Nucleus accumbens (tissue), 56 donors: ENCODE measurements at places on chromosomes 11 and 22.

DNA sequence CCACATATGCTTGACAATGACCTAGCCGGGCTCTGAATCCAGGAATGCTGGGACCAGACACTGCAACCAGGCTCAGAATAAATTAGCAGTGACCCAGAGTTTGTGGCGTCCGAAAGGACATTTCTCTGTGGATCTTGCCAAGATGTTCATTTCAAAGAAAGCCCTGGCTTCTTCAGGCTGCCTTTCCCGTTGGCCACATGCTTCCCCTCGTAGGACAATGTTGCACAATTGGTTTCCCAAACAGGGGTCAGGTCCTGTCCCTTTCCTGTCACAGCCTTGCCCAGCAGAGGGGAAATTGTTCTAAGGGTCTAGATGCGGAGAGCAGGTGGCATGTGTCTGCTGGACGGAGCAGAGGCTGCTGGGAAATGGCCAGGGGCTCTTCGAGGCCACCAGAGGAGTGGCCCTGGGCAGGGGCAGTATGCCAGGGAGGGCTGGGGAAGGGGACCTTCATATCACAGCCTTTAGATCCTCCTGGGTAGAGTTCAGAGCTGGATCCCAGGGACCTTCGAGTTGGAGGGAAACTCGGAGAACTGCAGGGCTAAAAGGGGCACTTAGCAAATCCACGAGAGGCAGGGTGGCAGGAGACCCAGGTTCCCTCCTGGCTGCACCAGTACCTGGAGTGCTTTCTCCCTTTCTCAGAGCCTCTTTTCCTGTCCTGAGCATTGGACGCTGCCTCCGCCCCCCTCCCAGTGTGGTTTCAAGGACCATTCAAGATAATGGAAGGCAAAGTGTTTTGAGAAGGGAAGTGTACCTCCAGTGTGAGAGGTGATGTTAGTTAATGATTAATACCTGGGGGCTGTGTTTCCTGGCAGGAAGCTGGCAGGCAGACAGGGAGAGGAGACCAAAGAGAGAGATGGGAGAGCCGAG is 42.3 kb downstream of the C11orf96 start:
- DNase-seq = no peak

DNA sequence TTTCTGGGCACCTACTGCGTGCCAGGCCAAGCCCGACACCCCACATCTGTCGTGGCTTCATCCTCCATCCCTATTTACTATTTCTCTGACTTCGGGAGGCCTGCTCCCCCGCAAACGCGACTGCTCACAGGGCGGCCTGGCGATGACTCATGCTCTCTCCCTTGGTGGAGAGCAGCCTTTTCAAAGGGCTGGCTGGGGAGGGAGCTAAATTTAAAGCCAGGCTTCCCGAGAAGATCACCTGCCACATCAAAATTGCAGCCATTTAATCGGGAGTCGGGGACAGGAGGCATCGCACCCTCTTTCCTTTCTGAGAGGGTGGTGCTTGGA is 24.9 kb upstream of the SHISAL1 start:
- DNase-seq = no peak

DNA sequence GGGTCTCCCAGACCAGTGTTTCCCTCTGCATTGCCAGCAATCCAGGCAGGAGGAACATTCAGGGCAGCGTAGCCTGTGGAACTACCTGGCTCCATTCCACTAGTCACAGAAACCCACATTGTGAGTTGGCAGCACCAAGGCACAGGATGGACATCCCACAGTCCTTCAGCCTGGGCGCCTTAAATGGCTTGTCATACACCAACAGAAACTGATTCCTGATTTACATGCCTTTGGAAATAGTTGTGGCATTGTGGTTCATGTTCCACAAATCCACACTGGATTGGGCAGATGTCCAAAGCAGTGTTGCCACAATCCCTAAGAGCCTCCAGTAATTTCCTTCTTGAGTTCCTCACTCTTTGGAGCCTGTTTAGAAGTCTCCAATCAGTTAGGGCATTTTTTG is 225.6 kb downstream of the BLID start:
- DNase-seq = peak; percentile 20

DNA sequence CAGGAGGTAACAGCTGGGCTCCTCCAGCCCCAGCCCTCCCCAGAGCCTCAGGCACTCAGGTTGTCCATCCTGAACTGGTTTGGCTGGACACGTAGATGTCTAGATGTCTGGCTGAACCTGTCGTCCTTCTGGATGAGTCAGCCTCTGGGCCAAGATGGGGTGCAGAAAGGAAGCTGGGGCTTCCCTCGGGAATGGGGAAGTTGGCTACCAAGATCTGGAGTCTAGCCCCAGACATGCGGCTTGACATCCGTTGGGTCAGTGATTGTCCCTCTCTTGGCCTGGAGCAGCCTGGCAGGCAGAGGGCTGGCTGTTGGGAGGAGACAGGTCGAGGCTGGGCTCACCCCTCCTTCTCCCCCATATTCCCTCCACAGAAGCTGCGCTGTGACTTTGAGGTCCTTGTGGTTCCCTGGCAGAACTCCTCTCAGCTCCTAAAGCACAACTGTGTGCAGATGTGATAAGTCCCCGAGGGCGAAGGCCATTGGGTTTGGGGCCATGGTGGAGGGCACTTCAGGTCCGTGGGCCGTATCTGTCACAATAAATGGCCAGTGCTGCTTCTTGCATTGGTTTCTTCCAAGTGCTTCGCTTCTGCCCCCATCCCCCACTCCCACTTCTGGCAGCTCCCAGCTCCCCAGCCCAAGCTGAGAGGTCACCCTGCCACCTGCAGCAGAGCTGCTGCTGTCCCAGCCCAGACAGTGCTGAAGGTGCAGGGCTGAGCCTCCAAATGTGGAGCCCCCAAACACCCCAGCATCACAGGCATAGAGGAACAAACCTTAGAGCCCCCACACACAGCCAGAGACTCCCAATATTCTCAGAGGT is 1.3 kb downstream of the CST6 start:
- no peak for DNase-seq

DNA sequence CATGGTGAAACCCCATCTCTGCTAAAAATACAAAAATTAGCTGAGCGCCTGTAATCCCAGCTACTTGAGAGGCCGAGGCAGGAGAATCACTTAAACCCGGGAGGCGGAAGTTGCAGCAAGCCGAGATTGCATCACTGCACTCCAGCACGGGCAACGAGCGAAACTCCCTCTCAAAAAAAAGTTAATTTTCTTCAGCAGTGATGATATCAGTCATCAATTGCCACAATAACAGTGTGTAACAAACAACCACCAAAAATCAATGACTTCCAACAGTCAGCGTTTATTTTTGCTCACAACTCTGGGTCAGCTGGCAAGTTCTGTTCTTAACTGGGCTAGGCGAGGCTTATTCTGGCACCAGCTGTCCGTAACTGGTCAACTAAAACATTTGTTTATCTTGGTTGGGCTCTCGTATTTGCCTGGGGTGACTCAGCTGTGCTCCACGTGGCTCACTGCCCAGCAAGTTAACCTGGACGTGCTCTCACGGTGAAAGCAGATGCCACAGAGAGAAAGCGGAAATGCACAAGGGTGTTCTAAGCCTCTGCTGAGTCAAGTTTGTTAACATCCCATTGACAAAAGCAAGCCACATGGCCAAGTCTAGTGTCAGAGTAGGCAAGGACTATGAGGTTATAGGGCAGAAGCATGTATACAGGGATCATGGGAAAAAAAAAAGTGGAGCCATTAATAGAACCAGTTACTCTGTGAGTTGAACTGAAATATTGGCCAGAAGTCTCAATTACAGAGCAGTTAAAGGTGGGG is 52.1 kb downstream of the LHFPL7 start:
- no peak for DNase-seq

DNA sequence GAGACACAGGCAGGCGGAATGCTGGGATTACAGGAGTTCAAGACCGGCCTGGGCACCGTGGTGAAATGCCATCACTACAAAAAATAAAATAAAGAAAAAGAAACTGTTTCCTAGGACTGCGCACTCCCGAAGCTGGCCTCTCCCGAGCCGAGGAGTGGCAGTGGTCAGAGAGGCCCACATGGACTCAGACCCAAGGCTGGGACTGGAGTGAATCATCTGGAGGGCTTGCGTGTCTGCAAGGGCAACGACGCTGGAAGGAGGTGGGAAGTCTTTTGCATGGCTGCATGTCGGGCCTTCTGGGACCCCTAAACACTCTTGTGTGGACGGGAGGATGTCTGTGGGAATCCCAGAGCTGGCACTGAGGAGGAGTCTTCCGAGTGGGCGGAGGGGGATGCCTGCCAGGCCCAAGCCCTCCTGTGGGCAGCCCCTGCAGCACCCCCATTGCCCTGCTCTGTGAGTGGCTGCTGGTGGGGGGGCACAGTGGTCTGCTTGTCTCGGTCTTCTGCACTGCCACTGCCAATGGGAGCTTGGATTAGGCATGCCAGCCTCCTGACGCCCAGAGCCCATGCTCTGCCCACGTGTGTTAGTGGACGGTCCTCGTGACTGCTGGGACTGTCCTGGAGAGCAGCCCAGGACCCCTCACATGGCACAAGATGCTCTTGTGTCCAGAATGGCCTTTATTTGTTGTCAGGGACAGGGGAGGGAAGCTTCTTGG is 1.8 kb upstream of the AP2A2 start:
- DNase-seq = no peak

GRCh38 chr22:45882881-45883810 is 93.8 kb downstream of the WNT7B start:
- DNase-seq = no peak

- no peak for DNase-seq
These were observed 431.9 kb downstream of the MIAT start for GRCh38 chr22:27089264-27089663.

GRCh38 chr11:81203876-81204275 is 1529.8 kb downstream of the FAM181B start:
- no peak for DNase-seq

GRCh38 chr11:44002191-44003093 is 45.3 kb upstream of the ACCSL start:
- no peak for DNase-seq

GRCh38 chr11:126918556-126918955 is 82.0 kb downstream of the KIRREL3 start:
- no peak for DNase-seq

- no peak for DNase-seq
These were observed 32.4 kb downstream of the SPECC1L start for GRCh38 chr22:24303007-24303406.

DNA sequence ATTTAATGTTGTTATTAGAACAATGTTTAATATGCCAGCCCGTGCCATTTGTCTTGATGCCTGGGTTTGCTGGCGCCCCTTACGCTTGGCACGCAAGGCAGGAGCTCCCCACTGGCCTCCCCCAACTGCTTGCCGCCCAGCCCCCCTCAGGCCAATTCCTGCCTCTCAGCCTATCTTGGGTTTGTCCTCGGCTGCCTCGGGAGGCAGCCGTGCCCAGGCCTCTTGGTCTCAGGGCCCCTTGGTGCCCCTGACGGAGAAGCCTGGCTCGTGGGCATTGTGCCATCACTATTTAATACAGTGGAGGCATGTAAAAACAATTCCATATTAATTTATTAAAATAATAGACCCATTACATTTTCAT is 119.8 kb downstream of the KCNQ1OT1 start:
- DNase-seq = no peak

- no peak for DNase-seq
These were observed 1.4 kb downstream of the NARS2 start for GRCh38 chr11:78573271-78573670.

DNA sequence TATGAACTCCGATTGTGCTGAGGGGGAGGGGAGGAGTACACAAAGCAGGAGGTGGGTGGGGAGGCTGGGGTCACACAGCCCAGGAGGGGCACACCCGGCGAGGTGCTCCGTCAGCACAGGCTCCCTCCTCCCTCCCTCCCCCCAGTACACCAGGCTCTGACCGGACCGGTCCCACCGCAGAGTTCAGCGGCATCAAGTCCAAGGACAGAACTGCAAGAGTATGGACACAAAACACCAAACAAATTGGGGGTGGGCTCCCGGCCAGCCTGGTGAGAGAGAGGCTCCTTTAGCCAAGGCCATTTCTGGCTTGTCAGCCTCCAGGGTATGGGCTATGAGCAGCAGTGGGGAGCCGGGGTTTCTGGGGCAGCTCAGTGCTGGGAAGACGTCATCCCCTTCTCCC is 68.3 kb downstream of the ST3GAL4 start:
- DNase-seq = no peak

DNA sequence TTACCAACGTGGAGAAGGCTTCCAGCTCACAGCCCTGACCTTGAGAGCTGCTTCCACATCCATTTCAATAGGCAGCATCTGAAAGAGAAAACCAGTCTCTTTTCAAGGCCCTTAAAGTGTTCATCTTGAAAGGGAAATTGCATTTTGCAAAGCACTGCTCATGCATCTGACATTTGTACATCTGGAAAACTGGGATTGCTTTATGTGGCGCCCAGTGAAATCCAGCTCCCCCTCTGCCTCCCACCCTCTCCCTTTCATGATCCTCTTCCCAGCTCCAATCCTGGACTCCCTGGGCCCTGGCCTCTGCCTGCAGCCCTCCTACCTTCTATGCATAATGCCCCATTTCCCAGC is 17.4 kb downstream of the TP53AIP1 start:
- no peak for DNase-seq

- no peak for DNase-seq
These were observed 71.7 kb downstream of the RAB38 start for GRCh38 chr11:88103337-88104206.

- DNase-seq = no peak
These were observed 190.8 kb upstream of the SYN3 start for GRCh38 chr22:33248948-33249347.

DNA sequence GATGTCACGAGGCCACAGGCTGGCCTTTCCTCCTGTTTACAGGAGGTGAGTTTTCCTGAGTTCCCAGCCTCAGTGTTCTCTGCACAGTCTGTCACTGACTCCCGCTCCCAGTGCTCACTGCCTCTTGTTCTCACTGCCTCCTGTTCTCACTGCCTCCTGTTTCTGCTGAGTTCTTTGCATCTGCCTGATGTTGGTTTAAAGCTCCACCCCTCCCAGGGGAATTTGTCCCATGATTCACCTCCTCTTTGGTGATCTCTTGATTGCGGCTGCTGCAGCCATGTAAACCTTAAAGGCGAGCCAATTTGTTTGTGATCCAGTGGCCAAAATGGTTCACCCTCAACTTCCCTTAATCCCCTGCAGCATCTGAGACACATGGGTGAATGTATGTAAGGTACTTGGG is 6.0 kb upstream of the TUBA8 start:
- no peak for DNase-seq

DNA sequence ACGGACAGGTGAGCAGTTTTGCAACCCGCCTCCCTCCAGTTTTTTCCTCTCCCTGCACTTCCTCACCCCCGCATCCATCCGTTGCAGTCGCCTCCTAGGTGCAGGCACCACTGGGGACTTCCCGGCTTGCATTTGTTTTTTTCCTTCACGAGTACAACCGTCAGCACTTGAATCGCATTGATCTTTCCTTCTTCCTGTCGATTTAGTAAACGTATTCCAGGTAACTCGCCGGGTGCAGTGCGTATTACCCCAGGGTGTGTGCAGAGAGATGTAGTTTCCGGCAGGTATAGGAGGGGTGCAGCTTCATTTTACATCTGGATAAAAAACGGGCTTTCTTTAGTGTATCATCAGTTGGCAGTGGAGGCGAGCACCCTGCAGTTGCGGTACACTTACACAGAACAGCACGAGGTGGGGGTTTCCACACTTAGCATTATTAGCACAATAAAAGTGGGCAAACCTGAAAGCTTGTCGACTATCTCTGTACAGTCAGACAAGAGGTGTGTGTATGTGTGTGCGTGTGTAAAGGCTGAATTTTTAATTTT is at the start of gene SORL1-AS1:
Gene SORL1-AS1, minus strand, starts transcription at position 359 of the 542 bp plus-strand sequence.
- DNase-seq = no peak

- DNase-seq = no peak
These were observed 77.2 kb downstream of the SIK3 start for GRCh38 chr11:117020869-117021564.
